A673 (cell line): ENCODE measurements at places on chromosomes 7 and 10. TPM values are rescaled to one million over a fixed set of nuclear protein-coding genes. Genes with fewer than 3 reads are reported as not detected.

Gene CCZ1
- 135 and 149 TPM in 2 replicates for total RNA-seq

Gene HACD1
- total RNA-seq = 13.6 and 14.1 TPM in 2 replicates

Gene NCAPG2
- 127 and 129 TPM in 2 replicates for total RNA-seq

Gene HOXA6
- not detected in 2 replicates for total RNA-seq

Gene MYO1G
- total RNA-seq = 0.17 and 0.20 TPM in 2 replicates

Gene MCU
- total RNA-seq = 18.7 and 20.1 TPM in 2 replicates

Gene SH2B2
- 8.6 and 11.3 TPM in 2 replicates for total RNA-seq

Gene CRHR2
- not detected in 2 replicates for total RNA-seq

Gene CYP3A7
- total RNA-seq = not detected in 2 replicates

Gene SYT15
- 0.64 and 1.0 TPM in 2 replicates for total RNA-seq

Gene NPY4R2
- total RNA-seq = not detected in 2 replicates

Gene APBB1IP
- not detected in 2 replicates for total RNA-seq

Gene SRGN
- 0.32 TPM in 1 of 2 replicates, not detected in the other for total RNA-seq

Gene MCM10
- 89.3 and 97.5 TPM in 2 replicates for total RNA-seq
